ENCODE measurements at places on chromosomes 4 and X.

DNA sequence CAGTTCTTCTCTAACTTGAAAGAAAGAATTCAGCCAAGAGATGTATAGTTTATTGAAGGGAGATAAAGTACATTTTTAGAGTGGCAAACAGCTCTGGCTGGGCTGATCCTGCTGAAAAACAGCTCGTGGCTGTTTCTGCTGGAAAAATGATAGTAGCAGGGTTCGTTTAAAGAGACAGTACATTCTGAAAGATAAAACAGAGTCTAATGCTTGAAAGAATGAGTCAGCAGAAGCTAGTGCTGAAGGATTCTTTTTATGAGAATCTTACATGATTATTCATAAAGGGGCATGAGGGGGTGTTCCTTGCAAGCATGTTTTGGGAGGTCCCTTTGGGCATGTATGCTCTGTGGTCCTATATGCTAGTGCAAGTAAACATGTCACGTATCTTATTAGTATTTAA is 790.0 kb downstream of the PCDH18 start:
- no peak for DNase-seq

GRCh38 chr4:76084542-76084941 is 10.0 kb downstream of the ART3 start:
- no peak for DNase-seq

GRCh38 chrX:110002300-110003166 is at the start of gene TMEM164:
TSS of gene TMEM164 (plus strand) at chrX:110003114. CDS start at chrX:110003775, 661 bp downstream.
- peak; percentile 86 for DNase-seq

- no peak for DNase-seq
These were observed 71.1 kb downstream of the CCSER1 start for GRCh38 chr4:90198086-90198847.

DNA sequence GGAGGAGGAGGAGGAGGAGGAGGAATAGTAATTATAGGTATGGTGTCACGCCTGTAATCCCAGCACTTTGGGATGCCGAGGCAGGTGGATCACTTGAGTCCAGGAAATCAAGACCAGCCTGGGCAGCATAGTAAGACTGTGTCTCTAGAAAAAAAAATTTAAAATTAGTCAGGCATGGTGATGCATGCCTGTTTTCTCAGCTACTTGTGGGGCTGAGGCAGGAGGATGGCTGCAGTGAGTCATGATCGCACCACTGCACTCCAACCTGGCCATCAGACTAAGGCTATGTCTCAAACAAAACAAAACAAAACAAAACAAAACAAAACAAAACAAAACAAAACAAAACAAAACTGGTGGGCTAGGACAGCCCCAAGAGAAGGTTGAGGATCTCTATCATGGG is 3.0 kb downstream of the STARD8 start:
- DNase-seq, result no peak

DNA sequence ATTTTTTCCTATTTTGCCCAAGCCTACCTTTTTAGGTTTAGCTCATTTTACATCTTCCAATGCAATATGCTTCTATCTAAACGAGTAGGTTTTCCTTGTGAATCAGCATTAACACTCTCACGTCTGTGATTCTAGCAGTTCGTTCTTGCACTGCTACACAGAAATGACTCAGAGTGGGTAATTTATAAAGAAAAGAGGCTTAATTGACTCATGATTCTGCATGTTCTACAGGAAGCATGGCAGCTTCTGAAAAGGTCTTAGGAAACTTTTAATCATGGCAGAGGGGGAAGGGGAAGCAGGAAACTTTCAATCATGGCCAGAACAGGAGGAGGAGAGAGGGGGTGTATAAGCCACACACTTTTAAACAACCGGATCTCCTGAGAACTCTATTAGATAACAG is 44.9 kb downstream of the SPANXN1 start:
- DNase-seq, result no peak

DNA sequence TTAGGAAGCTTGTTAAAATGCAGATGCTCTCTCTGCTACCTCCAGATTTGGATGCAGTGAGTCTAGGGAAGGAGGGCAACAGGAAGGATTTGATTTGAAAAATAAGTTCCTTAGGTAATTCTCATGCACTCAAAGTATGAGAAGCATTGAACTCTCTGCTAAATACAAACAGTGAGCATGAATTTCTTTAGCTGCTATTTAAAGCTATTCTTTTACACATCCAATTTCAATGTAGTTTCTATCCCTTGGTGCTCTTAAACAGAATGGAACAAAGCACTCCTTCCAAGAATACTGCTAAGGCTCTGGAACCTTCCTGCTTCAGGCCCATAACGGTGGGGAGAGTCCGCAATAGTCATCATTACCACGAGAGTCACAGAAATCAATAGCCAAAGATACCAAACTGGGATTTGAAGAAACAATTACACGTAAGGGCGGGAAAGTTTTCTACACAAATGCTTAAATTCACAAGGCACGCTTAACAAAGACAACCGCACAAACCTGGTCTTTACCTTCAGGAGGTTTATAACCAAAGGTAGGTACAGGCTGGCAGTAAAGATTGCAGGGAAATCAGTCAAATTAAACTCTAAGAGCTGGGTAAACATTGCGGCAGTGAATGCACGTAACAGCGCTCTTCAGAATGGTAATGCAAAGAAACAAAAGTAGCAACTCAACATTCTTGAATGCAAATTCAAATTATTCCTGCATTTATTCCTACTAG is 123.2 kb upstream of the NAP1L5 start:
- DNase-seq, result no peak

GRCh38 chr4:52586069-52586468 is 73.0 kb downstream of the USP46 start:
- DNase-seq, result no peak

- no peak for DNase-seq
These were observed 72.3 kb downstream of the SOX3 start for GRCh38 chrX:140432346-140433175.

DNA sequence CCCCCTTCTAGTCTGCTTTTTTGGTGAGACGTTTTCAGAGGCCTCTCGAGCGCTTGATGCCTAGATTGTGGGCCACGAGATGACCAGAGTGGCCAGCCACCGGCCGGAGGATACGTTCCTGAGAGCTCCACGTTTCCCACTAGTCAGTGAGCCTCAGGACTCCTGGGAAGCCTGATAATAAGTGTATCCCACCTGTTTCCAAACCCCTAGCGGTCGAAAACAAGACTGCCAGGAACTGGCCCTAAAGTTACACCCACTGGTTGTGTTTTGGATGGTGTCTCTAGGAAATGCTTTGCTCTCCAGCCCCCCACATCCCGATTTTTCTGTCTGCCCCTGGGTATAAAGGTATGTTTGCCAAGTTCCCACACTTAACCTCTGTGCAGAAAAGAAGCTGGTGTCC is 4.6 kb upstream of the RS1 start:
- DNase-seq, result peak; percentile 43

DNA sequence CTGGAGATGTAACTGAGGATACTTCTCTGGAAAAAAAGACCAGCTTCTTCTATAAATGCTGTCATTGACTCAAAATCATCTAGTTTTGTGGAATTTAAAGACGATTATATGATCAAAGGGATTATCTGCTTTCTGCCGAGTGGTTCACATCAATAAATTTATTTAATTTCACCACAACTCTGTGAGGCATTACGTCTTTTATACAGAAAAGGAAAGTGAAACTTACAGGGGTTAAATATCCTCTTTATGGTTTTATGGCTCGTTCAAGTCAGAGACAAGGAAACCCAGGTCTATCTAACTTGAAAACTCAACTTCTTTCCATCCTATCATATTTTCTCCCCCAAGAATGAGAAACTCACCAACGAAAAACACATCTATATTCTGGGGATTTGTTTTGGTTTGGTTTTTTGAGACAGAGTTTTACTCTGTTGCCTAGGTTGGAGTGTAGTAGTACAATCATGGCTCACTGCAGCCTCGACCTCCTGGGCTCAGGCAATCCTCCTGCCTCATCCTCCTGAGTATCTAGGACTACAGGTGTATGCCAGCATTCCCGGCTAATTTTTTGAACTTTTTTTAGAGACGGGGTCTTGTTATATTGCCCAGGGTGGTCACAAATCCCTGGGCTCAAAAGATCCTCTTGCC is 377.9 kb upstream of the EMCN start:
- DNase-seq, result no peak
